ENCODE measurements at places on chromosomes 1 and 21.

DNA sequence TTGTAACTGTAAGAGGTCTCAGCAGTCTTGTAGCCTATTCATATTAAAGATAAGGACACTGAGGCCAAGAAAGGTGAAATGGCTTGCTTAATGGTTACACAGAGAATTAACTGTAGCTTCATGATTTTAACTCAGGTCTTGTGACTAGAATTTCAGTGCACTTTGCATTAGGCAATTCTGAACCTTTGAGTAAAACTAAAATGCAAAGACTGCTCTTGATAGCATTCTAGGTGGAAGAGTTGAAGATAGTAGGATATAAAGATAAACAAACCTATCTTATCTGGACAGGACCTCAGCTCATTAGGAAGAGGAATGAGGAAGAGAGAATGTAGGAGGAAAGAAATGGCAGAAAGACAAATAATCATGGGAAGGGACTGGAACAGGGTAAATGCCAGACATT is 68.6 kb upstream of the RGL1 start:
- DNase-seq, result no peak

DNA sequence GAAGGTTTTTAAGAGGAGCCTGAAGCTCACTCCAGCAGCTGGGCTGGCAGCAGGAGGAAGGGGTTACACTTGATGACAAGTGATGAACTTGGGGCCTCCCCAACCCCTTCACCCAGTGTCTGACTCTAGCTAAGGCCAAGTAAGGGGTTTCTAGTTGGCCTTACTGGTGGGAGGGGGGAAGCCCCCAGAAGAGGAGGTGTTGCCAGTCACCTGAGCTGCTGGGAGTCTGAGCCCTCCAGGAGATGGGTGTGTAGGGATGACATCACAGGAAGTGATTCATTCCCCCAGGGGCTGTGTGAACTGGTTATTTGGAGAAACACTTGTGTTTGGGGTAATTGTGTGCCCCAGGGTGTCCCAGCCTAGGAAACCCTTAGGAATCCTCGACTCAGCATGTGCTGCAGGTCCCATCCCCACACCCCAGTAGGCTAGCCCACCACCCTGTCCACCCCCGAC is 3.1 kb downstream of the PADI1 start:
- DNase-seq, result no peak

- no peak for DNase-seq
Observed at GRCh38 chr1:201719812-201720521, 109.0 kb upstream of the IPO9 start.

- no peak for DNase-seq
Observed at GRCh38 chr1:190373705-190374336, 103.8 kb downstream of the BRINP3 start.

DNA sequence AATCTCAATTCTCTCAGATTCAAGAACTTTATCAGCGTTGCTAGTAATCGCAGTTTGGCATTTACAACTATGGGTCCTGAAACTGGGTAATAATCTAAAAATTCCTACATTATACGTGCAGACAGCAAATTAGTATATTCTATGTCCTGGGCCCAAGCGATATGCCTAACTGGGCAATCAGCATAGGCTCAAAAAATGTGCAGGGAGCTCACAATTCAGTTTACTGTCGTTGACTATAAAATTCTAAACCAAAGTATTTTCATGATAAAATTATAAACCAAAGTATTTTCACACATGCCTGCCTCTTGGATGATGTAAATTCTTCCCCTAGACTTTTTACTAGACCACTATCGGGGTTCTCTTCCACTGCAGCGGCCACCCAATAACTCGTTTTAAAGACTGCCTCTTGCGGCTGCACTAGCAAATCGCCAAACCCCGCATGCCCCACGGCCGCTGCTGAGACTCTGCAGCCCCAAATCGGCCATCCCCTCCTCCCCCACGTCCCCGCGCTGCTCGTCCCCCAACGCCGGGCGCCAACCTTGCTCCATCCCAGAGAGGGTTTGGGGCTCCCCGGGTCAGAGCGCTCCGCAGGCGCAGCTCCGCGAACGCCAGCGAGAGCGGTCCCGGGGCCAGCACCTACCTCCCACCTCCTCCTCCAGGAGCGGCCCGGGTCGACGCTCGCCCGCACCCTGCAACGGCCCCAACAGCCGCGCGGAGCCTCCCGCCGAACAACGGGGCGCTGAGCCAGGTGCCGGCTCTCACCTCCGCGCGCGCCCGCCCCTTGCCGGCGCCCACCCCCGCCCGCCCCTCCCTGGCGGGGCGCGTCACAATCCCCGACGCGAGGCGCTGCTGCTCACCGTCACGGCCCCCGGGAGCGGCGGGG is 506 bp downstream of the SSX2IP start:
- DNase-seq, result no peak

- no peak for DNase-seq
Observed at GRCh38 chr1:44662683-44663030, 11.6 kb downstream of the TMEM53 start.

DNA sequence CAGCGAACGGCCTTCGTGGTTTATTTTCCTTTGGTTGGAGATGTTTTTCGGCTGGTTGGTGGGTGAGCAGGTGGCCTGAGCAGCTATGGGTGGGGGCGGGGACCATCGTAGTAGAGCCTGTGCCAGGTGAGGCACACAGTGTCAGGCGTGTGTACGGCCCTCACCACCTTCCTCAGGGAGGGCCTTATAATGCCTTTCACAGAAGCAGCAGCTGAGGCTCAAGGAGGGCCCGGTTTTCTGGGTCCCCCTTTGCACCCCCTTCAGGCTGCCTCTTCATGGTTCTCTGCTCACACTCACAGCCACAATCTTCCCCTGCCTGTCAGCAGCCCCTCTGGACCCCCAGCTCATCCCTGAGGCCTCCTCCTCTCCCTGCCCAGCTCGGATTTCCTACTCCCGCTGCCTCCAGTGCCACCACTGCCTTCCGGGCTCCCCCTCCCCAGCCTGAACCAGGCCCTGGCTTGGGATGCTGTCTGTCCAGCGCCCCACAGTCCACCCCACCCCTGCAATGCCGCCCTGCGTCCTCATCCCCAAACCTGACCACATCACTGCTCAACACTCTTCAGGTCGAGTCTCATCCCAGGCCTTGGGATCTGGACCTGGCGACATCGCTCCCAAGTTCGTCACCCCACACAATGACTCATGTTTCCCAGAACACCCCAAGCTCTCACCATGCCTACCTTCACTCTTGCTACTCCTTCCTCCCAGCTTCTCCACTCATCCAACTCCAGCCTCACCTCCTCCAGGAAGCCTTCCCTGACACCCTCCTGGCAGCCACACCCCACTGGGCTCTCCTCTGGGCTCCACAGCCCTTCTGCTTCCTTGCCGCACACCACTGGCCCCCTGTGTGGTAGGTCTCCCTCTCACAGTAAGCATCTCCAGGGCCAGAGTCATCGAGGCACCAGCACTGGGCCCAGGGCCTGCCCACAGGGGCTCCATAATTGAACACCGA is 53.9 kb downstream of the DMRTB1 start:
- no peak for DNase-seq

DNA sequence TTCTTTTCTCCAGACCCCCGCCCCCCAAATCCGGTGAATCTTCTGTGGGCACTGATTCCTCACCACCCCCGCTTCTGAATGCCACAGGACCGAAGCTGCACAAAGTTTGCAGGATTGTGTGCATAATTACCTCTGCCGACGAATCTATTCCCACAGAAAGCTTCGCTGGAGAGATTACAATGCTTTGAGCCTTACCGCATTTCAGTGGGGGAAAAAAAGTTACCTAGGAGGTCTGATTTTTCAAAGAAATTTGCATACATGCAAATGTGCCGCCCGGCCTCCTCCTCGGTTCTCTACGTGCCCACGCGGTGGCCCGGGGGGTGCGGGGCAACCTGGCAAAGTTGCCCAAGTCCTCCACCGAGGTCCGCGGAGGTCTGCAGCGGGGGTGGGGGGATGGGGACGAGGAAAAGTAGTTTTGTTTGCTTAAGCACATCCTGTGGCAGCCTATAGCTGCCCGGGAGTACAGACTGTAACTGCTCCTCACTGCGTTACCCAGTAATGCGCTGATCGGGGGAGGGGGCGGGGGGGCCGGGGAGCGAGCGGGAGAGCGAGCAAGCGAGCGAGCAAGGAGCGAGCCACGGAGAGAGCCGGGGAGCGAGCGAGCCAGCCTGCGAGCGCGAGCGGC is 563 bp upstream of the NFIA start:
- no peak for DNase-seq

DNA sequence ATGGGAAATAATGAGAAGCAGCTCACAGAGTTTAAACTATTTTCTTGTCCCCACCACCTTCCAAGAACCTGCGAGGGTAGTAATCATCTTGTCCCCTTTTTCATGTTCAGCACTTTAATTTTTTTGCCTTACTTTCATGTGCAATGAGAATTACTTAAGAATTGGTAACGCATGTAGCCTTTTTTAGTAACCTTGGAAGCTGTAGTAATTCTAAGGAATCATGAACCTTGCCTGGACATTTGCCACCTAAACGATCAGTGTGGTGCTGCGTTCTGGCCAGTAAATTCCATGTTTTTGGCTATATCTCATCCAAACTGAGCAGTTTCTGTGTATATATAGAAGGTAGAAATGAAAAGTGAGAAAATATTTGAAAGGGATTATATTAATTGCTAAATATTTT is 3.9 kb upstream of the VAMP3 start:
- no peak for DNase-seq

DNA sequence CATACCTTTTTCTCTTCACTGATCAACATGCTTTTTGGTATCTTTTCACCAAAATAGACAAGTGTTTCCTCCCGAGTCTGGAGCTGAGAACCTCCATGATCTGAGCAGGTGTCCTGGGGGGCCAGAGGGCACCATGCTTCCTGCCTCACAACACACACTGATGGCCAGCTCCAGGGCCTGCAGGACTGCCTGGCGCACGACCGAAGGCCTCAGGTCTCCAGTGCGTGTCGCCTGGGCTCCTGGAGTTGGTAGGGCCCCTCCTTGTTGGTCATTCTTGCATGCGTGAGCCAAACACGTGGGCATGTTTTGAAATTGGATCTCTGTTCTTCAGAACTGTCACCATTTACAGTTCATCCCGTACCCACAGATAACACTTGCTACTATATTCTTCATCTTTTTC is 64.4 kb downstream of the SLC37A1 start:
- no peak for DNase-seq

GRCh38 chr1:50097791-50098190 is 10.9 kb upstream of the ELAVL4 start:
- DNase-seq, result no peak

GRCh38 chr1:147647796-147648633 is 22.3 kb downstream of the ACP6 start:
- DNase-seq, result no peak

GRCh38 chr1:55081188-55081904 is 42.0 kb downstream of the PCSK9 start:
- no peak for DNase-seq

- DNase-seq, result no peak
Observed at GRCh38 chr1:160004001-160004400, 27.8 kb downstream of the PIGM start.

GRCh38 chr1:15748690-15749398 is 6.5 kb downstream of the TMEM82 start:
- no peak for DNase-seq

- no peak for DNase-seq
Observed at GRCh38 chr1:12387641-12388040, 157.8 kb downstream of the VPS13D start.

DNA sequence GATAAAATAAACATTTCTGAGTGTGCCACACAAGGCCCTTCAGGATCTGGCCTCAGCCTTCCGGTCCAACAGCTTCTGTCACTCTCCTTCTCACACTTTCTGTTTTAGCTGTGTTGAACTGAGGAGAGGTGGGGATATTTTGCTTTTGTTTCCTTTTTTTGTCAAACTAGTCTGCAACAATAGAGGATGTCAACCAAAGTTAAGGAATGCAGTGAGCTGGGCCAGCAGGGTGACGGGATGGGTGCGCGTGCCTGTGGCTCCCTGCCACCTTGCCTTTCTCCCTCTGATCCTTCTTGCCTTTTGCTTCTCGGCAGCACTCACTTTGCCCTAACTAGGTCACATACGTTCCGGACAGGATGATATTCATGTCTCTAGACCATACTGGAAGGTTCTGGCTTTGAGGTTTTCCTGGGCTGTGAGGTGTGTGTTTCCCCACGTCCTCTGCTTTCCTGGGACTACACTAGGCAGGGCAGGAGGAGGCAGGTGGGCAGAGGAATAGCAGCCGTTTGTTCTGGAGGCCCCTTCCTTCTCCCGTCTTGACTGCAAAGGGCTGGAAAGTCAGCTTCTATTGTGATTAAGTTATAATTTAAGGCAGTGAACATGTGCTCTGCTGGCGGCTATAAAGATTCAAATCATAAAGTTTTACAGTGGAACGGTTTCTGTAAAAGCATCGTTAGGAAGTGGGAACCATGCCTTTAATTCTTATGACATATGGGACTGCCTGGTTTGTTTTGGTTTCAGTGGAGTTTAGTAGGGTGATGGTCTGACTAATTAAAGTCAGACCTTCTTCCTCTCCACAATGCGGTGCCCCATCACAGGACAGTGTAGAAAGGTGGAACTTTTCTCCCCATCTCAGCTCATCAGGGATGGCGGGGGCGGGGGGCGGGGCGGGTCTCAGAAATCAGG is 67.8 kb downstream of the RNF220 start:
- no peak for DNase-seq

DNA sequence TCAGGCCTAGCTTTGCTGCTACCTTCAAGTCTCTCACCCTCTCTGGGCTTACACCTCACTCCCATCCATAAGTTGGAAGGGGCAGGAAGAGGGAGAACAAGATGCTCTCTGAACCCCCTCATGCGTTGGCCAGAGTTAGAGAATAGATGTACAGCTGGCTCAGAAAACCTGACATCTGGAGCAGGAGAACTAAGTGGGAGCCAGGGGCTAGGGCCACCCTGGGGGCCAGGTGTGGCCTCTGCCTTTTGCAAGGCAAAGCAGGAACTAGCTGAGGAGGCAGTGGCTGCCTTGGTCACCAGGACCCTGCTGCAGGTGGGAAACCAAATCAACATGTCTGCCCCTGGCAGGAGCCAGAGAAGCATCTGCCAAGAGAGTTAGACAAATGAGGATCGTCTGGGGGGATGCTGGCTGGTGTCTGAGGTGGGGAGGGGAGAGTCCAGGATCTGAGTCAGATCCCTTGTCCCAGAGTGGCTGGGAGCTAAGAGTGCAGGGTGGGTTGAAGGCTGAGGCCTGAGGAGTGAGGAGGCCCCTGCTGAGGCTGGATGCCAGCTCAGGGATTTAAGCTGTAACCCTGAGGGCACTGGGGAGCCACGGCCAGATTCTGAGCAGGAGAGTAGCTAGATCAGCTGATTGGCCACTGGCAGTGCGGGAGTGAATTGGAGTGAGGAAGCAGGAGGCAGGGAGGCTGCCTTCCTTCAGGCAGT is 115.0 kb downstream of the EPHB2 start:
- no peak for DNase-seq

DNA sequence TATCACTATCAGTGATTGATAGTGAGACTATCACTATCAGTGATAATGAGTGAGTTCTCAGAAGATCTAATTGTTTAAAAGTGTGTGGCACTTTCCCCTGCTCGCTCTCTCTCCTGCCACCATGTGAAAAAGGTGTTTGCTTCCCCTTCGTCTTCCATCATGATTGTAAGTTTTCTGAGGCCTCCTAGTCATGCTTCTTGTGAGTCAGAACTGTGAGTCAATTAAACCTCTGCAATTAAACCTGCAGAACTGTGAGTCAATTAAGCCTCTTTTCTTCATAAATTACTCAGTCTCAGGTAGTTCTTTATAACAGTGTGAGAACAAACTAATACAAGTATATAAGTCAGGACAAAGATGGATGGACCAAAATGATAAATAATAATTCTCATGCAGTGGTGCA is 7.0 kb upstream of the IL23R start:
- no peak for DNase-seq

GRCh38 chr1:206766251-206766856 is 4.2 kb upstream of the IL19 start:
- no peak for DNase-seq

- DNase-seq, result no peak
Observed at GRCh38 chr1:201495551-201496295, 11.2 kb downstream of the CSRP1 start.

GRCh38 chr1:43349594-43350306 is 9.0 kb upstream of the CDC20 start:
- DNase-seq, result no peak
